ENCODE measurements at places on chromosomes 3 and 15. TPM values are rescaled to one million over a fixed set of nuclear protein-coding genes. Genes with fewer than 3 reads are reported as not detected.

DNA sequence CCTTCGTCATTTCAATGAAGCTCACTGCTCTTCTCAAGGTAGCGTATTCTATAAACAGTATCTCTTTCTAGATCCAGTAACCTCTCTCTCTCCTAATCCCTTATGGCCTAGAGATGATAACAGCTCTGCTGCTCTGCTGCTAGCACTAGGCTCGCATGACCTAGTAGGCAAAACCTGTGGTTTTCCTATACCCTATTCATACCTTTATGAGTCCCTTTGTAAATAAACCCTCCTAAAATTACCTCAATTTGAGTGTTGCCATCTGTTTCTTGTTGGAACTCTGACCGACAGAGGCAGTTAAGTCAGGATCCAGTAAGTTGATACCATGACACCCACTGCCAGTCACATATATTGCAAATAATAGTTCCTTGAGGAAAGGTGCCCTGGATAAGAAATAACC, 7.3 kb downstream of the CCDC14 start:
- no peak for DNase-seq

Gene SCN5A
- polyA plus RNA-seq, result 1.4 TPM

GRCh38 chr15:60695713-60696522, 217.0 kb upstream of the ICE2 start:
- no peak for DNase-seq

- DNase-seq, result no peak
Observed at GRCh38 chr15:52790169-52790708, at the start of gene ONECUT1. TSS of gene ONECUT1 (minus strand) at chr15:52790336. CDS start at chr15:52789884, 452 bp downstream.

DNA sequence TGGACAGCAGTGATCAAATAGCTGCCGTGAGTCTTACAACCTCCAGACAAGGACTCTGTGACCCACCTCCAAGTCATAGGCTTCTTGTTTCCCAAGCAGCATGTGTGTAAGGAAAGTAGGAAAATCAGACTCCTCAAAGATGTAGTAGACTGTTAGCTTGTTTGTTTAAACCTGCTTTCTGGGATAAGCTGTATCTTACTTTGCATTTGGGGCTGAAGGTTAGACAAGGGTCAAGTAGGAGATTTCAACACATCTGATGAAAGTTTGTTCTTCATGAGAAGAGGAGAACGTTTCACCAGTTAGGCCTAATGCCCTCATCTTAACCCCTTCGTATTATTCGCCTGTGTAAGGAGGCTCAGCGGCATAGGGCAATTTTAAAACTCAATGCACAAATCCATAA, 756.4 kb upstream of the NR2F2 start:
- DNase-seq, result no peak

Gene LCTL
- polyA plus RNA-seq, result 0.42 TPM

DNA sequence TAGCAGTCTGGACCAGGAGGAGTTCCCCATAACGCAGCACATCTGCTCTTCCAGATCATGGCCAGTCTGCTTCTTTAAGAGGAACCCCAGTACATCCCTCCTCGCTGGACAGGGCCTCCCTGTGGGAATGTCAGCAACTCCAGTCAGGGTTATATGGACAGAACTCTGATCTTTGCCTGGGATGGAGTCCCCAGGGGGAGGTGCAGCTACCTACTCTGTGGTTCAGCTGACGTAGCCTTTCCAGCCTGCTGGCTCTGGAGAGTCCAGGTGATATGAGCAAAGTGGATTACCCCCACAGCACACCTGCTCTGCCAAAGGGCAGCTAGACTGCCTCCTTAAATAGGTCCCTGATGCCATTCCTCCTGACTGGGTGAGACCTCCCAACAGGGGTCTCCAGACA, 417.1 kb upstream of the EPHA3 start:
- DNase-seq, result no peak

GRCh38 chr3:38707730-38708129, 58.2 kb upstream of the SCN5A start:
- no peak for DNase-seq

DNA sequence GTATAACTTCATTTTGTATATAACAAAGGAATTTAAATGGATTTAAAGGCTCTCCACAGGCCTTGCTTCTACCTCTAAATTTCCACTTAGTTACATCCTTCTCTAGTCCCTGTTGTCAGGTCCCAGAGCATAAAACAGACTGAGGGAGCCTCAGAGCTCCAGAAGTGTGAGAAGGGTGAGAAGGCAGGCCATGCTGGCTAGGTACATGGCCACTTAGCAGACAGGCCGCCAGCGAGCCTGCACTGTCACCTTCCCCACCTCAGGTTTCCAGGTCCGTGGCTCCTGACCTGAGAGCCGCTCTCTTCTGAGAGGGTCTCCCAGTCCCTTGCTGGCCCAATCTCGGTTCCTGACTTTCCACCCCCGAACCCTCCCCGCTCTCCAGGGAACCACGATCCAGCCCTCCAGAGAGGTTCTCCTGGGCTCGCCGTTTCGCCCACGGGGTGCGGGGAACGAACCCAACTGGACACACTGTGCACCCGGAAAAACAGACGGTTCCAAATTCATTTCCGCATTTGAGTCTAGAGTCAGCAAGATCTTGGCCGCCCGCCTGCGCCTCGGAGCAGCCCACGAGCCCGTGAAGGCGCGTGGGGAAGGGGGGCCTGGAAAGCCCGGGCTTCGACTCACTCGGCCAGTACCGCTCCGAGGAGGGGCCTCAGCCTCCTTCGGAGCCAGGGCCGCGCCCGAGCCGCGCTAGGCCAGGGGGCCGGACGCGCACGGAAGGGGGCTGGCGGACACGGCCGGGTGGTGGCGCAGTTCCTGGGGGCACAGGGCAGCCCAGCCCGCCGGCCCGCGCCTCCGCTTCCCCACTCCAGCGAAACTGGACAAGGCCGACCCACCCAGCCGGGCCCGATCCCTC, 16.7 kb upstream of the SOX2 start:
- no peak for DNase-seq
